ENCODE measurements at places on chromosomes 1 and 21.

- DNase-seq: no peak
These were observed 48.5 kb upstream of the RAB3GAP2 start for GRCh38 chr1:220320709-220321108.

GRCh38 chr1:73066866-73067265 lies 784.5 kb upstream of the NEGR1 start:
- DNase-seq: no peak

GRCh38 chr1:154716011-154716410 lies 108.0 kb upstream of the ADAR start:
- no peak for DNase-seq

- no peak for DNase-seq
These were observed 8.8 kb downstream of the PIGR start for GRCh38 chr1:206937425-206937824.

- DNase-seq: no peak
These were observed 375.3 kb downstream of the DUSP10 start for GRCh38 chr1:221366495-221367110.

DNA sequence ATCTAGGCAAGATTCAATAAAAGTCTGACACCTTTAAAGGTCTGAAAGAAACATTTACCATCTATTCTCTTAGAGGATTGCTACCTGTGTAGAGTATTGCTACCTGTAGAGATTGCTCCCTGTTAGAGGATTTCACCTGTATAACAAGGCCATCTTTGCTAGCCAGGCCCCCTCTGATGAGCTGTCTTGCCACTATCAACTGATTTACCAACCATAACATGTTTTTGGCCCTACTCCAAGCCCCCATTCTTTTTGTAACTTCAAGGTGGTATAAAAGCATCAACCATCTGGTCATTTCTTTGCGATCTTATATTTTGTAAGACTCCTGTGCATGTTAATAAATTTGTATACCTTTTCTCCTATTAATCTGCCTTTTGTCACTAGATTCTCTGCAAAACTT lies 424.7 kb upstream of the CAMK1G start:
- no peak for DNase-seq

DNA sequence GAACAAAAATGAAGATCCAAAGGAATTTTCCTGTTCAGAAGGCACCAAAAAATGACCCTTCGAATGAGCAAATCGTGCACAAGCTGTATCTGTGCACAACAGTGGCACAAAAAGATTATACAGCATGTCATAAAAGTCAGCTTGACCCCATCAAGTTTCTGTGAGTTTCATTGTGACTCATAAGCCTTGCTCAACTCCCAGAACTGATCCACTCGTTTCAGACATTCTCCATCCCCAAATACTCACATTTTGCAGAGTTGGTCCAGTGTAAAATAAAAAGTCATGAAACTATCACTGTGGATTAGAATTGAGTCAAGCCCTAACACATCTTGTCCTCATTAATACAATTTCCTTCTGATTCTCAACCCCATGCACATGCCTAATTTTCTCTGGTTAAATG lies 174.7 kb upstream of the PKN2 start:
- DNase-seq: no peak

GRCh38 chr1:63322114-63322943 lies at the start of gene FOXD3:
Gene FOXD3, plus strand, starts transcription at chr1:63322567. Its CDS starts 492 bp downstream, at chr1:63323059.
- DNase-seq: peak; percentile 54

DNA sequence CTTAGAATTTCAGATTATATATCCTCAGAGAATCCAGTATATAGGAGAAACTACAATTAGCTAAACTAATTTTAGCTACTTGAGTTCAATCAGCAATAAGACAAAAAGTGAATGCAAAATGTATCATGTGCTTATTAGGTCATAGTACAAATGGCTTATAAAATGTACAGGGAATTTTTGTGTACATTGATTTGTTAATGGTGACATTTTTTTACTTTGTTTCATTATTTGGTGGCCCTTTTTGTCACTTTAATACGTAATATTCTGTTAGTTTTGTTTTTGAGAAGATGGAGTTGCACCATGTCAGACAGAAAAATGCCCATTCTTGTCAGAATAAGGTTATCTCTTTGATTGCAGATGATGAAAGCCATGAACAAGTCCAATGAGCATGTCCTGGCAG lies 33.6 kb downstream of the CC2D1B start:
- no peak for DNase-seq

GRCh38 chr1:91768786-91769725 lies 116.9 kb downstream of the TGFBR3 start:
- no peak for DNase-seq

GRCh38 chr21:9763807-9764206 lies 757.6 kb upstream of the TPTE start:
- DNase-seq: no peak

GRCh38 chr1:183915625-183916510 lies 110.9 kb downstream of the RGL1 start:
- DNase-seq: peak; percentile 78

DNA sequence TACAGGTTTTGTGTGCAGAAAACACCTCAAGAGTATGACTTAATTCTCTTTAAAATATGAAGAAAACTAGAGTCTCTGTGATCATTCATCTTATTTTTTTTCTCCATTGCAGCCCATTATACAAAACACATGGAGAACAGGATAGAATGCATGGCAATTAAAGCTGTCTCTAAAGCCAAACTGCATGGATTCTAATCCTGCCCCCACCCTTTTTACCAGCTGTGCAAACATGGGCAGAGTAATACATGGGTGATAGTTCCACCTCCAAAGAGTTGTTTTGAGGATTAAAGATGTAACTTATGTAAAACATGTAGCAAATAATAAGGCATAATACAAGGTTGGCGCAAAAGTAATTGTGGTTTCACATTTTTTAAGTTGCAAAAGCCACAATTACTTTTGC lies 114.4 kb downstream of the CLEC20A start:
- DNase-seq: no peak

GRCh38 chr1:83735526-83735925 lies 263.4 kb downstream of the TTLL7 start:
- no peak for DNase-seq

- DNase-seq: no peak
These were observed 60.9 kb downstream of the SIPA1L2 start for GRCh38 chr1:232568906-232569553.

GRCh38 chr1:44721485-44722361 lies 9.2 kb downstream of the RNU5D-1 start:
- no peak for DNase-seq

- DNase-seq: no peak
These were observed 66.0 kb upstream of the CLDN14 start for GRCh38 chr21:36545776-36546511.

DNA sequence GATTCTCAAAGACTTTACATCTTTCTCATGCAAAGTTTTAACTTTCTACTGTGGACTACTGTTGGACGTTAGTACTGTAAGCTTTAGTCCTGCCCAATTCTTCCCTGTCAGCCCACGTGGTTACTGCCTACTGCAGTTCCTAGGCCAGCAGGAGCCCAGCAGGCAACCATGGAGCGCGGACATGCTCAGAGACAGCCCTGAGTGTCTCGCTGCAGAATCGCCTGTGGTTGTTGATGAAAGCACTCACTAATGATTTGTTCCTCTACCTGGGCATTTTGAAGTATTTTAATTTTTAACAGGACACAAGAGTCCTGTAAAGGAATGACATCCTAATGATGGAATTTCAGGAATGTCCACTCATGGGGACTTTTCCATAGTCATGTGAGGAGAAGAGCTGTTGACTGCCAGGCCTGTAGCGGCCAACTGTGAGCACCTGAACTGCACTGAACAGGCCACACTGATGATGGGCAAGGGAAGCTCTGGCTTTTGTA lies 44.1 kb downstream of the PGBD5 start:
- DNase-seq: no peak

GRCh38 chr1:97764991-97765390 lies 155.8 kb downstream of the DPYD start:
- DNase-seq: no peak

DNA sequence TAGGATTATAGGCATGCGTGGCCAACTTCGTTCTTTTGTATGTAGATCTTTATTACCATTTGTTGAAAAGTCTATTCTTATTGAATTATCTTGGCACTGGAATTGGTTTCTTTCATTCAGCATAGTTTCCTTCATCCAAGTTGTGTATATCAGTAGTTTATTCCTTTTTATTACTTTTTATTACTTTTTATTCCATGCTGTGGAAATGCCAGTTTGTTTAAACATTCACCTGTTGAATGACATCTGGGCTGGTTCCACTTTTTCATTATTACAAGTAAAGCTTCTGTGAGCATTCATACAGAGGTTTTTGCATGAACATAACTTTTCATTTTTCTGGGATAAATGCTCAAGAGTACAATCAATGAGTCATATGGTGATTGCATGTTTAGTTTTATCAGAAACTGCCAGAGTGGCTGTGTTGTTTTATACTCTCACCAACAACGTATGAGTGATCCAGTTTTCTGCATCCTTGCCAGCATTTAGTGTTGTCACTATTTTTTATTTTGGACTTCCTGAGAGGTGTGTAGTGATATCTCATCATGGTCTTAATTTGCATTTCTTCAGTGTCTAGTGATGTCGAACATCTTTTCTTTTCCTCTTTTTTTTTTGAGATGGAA lies 28.6 kb downstream of the PTPRU start:
- no peak for DNase-seq

DNA sequence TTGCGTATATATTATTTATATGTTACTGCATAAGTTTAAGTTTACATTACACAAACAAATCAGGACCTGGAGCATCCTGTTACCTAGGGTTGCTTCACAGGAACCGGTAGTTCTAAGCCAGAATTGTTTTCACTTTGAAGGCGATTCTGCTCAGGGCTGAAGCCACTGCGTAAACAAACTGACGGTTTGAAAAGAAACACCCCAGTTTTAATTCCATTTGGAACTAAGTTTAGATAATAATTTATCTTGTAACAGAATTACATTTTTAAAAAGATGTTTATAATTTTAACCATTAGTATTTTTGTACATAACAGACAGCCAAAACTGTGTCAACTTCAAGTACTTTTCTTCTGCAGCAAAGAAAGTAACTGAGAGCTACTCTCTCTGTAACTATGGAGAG lies 282.1 kb upstream of the LYPLAL1 start:
- DNase-seq: no peak

Measured in heart left ventricle (tissue), 16 donors.